NCI-H187 treated with DMSO at 0.1 percent for 48 hours (cell line): ENCODE measurements at places on chromosomes 7 and 10.

- no peak for DNase-seq
Observed at GRCh38 chr7:117793521-117793920, 79.7 kb downstream of the CTTNBP2 start.

DNA sequence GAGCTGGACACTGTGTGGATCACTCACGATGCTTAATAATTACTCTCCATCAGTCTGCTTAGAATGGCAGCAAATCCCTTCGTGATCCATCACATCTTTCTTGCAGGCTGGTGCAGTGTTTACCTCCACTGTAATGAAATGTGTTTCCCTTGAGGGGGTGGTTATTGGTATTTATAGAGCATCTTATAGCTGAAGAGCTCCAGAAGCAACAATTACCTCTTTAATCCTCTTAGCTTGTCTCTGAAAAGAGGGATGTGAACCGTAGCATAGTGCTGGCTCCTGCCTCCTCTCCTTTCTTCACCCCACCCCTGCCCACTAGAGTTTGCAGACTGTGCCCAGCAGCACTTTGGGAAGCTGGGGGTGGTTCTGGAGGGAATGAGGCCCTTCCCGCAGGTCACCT, 132.6 kb downstream of the CAMK1D start:
- DNase-seq, result peak; percentile 53

DNA sequence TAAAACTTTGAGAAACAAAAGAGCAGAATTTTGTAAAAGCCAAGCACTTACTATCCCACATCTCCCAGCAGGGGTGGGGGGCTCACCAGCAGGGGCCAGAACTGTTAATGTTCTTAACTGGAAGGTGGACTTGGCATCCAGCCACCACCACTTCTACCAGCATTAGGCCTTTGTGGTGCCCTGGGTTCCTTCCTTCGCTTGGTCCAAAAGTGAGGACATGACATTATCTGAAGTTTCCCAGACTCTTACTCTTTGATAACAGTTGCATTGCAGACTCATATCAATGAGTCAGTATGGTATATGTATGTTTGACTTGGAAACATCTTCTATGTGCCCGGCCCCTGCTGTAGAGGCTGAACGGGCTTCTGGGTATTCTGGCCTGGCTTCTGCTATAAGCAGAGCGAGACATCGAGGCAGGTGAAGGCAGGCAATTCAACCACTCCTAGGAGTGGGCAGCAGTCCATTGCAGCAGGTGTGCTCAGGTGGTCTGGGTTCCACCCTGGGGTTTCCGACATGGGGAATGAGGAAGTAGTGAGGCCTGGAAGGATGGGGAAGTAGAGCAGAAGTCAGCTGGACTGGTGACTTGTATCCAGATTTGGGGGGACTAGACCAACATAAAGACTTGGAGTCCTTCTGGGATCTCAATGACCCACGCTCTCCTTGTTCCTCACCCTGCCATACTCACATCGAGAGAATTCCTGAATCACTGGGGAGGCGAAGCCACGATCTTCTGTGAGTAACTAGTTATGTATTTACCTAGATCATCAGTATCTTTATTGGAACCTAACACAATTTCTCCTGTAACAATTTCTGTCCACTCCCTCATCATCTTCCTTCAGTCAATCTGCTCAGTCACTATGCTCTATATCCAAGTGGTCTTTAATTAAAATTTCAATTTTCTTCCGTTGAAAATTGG, 4.1 kb downstream of the ZNF777 start:
- no peak for DNase-seq

DNA sequence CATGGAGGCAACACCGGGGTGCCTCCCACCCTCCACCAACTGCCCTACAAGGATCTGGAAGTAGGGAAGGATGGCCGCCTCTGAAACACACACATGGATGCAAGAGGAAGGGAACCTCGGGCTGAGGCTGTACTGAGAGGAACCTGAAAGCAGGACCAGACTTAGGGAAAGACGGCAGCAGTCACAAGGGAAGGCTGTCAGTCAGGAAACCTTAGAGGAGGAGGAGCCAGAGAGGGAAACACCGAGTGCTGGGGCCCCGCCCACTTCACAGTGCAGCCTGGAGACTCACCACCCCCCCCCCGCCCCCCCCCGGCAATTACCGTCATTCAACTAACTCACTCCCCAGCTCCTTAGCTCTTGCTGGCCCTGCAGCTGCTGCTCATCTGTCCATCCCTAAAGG, 2.5 kb downstream of the CYREN start:
- no peak for DNase-seq

DNA sequence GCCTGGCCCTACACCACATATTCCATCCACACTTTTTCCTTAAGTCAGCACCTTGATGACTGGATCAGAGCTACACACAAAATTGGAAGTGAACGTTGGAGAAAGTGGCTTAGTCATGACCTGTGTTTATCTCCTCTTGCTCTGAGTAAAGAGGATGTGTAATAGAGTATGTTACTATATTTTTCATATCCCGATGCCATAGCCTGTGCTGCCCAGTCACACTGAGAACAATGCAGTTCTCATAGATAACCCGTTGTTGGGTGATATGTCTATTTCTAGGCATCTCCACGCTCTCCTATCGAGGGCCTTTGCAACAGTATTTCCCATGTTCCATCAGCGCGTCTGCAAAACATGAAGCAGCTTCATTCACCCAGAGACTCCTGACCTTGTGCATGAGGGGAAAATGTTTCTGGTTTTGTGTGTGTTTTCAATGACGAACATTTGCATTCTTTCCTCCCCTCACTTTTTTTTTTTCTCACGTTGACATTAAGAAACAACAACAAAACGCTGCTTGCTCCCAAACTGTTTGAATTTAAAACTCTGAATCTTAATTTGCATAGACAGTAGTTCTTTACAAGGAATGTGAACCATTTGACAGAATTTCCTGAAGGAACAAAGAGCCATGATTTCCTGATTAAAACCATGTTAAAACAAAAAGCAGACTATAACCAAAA, 43.4 kb downstream of the GRK5 start:
- DNase-seq, result no peak

GRCh38 chr10:3763035-3763456, 22.0 kb downstream of the KLF6 start:
- no peak for DNase-seq

DNA sequence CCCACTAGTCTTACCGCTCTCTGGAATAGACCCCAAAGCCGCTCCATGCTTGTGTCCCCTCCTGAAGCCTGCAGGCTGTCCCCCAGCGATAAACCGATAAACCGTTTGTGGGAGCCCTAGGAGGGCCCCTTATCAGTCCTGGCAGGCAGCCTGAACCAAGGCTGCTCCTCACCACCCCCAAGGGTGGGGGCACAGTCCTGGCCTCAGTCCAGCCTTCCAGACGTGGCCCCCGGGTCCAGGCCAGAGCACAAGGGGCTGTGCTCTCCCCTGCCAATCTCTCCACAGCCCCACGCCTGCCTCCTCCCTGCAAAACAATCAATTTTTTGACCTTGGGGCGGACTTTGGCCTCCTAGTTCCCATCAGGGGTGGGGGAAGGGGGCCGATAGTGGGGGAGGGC, at the start of gene TFR2:
Gene TFR2, minus strand, starts transcription at position 90 of the 397 bp plus-strand sequence. Its CDS starts 43 bp downstream, at position 47.
- DNase-seq, result no peak

DNA sequence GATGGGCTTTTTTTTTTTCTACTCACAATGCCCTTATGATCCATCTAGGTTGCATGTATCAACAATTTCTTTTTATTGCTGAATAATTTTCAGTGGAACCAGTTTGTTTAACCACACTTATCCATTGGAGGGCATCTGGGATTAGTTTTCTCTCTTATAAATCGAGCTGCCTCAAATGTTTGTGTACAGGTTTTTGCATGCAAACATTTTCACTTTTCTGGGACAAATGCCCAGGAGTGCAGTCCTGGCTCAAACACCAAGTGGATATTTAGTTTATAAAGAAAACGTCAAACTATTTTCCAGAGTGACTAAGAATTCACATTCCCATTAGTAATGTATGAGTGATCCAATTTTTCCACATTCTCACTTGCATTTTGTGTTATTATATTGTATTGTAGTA, 313.4 kb downstream of the CXCL12 start:
- DNase-seq, result no peak

DNA sequence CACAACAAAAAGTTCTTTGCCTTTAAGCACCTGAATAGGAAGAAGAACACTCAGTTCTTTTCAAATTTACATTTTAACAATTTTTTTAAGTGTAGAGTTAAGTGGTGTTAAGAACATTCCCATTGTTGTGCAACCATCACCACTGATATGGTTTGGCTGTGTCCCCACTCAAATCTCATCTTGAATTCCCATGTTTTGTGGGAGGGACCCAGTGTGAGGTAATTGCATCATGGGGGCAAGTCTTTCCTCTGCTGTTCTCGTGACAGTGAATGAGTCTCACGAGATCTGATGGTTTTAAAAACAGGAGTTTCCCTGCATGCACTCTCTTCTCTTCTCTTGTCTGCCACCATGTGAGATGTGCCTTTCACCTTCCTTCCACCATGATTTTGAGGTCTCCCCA, 155.7 kb downstream of the PLXNA4 start:
- no peak for DNase-seq

- no peak for DNase-seq
Observed at GRCh38 chr10:74922921-74923320, 96.5 kb downstream of the KAT6B start.

- no peak for DNase-seq
Observed at GRCh38 chr7:21023841-21024484, 237.3 kb upstream of the SP8 start.

DNA sequence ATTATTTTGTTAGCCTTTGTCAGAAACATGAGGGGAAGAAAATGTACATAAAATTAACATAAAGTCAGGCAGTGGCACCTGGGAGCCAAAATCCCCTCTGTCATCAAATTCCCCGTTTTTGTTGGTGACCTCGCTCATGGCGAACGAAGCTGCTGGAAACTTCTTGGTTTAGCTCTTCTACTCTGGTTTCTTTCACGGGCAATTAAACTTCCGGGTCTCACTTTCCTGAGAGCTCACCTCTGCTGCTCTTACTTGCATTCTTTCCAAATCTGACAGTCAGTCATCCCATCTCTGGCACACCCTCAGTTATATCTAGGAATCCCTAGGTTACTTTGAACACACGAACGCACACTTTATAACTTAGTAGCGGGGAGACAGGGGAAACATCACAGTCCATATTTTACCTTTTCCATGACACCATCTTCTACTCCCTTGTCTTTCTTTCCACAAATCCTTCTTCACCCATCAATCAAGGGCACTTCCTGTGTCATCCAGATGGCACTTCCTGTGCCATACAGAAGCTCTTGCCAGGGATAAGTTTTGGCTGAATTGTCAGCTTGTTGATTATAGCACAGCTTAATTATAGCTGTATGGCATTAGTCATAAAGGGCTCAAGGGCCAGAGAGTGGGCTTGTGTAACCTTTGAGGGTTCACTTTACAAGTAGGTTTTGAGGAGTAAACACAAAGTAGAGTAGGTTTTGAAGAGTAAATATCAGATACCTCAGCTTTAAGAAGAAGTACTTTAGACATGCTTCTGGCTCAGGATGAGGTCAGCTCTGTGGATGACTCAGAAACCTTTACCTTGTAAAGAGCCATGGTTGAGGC, 105.1 kb downstream of the GATA3 start:
- no peak for DNase-seq

GRCh38 chr10:127872871-127873600, 19.7 kb downstream of the CLRN3 start:
- no peak for DNase-seq

DNA sequence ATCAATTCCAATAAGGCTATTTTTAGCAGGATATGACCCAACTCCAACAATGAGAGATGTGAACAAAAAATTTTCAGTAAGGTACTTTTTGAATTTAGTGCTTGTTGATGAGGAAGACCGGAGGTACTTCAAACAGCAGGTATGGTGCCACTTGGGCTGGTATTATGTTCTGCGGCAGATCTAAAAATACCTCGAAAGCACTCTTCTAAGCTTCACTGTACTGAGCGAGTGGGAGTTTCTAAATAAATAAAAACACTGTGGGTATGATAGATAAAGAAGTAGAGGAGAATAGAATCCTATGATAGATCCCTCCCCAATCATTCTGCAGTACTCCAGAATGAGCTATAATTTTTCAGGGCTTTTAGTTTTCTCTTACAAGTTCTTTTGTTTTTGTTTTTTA, 11.5 kb upstream of the SUPV3L1 start:
- DNase-seq, result no peak

DNA sequence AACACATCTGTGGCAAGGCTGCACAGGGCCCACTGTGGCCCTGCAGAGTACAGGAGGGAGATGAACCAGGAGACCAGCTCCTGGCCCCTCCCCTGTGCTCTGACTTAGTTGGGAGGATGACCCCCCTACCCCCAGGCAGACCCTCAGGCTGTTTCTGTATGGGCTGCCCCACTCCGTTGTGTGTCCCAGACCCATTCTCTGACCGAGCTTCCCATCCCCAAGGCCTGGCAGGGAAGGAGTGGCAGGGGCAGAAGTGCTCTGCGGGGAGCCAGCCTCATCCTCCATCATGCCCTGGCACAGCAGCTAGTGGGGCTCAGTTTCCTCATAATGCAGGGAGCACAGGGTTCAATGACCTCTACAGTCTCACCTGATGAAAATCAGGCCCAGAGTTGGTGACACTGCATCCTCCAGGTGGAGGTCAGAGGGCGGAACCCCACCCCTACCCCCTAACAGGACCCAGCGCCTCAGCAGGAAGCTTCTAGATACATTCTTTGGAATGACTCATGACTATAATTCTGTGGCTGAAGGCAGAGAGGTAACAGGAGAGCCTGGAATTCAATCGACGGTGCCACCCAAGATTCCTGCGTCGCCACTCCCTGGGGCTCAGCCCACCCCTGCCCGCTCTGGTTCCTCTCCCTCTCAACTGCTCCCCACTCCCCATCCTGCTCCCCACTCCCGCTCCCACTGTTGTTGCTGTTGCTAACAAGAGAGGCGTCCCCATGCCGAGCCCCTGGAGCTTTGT, 18.2 kb downstream of the PODXL start:
- DNase-seq, result no peak
